Right atrium auricular region (tissue), 2 donors: ENCODE measurements at places on chromosomes 16 and 17.
A peak's percentile ranks its signal among the peaks of the same experiment; 100 is the strongest.

DNA sequence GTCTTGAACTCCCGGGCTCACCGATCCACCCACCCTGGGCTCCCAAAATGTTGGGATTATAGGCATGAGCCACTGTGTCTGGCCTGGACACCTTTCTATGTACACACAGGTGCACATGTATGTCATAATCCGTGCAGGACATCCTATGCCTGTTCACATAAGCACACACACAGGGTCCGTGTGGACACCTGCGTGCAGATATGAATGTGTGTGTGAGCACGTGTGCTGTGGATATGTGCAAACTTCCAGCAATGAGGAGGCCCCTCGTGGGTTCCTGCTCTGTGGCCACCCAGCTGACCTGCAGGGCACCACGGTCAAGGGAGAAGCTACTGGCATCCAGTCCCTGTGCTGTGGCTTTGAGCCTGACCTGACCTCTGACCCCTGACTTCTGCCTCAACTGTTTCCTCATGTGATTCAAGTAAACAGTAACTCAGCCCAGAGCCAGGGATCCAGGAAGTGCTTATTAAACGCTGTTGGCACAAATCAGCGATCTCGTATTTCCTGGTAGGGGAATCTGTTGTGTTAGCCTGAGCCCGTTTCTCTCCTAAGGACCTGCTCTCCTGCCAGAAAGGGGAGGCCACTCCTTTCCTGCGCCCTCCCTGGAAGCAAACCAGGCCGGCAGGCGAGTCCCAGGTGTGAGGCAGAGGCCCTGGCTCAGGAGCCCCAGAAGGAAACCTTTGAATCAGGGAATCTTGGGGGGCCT, 6.5 kb downstream of the CPNE7 start:
- H3K4me3 ChIP-seq: no peak overlapping the region
- no peaks in the 10 kb centered on the region for H3K36me3 ChIP-seq
- H3K27ac ChIP-seq: no peak overlapping the region
- H3K4me1 ChIP-seq: no peaks in the 10 kb centered on the region

- H3K4me1 ChIP-seq: no peaks in the 10 kb centered on the region
- peak overlapping the region; percentile 95 for H3K27ac ChIP-seq
- no peaks in the 10 kb centered on the region for H3K36me3 ChIP-seq
- H3K27me3 ChIP-seq: no peaks in the 10 kb centered on the region
Measured at GRCh38 chr16:67846063-67846319, 742 bp upstream of the NUTF2 start.

DNA sequence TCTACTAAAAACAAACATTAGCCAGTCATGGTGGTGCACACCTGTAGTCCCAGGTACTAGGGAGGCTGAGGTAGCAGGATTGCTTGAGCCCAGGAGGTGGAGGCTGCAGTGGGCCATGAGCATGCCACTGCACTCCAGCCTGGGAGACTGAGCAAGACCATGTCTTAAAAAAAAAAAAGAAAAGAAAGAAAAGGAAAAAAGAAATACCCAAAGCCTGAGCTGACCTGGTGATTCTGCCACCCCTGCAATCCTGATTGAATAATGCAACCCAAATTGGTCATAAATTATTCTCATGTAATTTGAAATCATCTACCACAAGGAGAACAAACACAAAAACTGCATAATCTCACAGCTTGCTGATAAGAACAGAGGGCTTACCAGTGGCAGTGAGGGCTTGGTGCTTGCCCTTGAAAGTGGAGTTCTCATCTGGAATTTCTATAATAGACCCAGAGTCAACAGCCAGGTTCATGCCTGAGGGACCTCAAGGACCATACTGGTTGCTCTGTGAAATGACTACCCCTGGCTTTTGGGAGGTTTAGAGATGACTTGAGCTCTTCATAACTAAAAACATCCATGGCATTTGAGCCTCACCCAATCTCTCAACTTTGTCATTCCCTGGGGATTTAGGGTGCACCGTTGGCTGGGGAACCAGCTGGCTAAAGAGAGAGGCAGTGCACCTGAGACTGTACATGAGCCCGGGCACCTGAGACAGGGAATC, 35.4 kb upstream of the TMC5 start:
- H3K27me3 ChIP-seq: no peaks in the 10 kb centered on the region
- DNase-seq: no peak
- H3K27ac ChIP-seq: no peak overlapping the region
- H3K4me3 ChIP-seq: no peak overlapping the region
- no peaks in the 10 kb centered on the region for H3K36me3 ChIP-seq

- peaks cover 43% of the 10 kb centered on the region for H3K4me1 ChIP-seq
- H3K27me3 ChIP-seq: no peaks in the 10 kb centered on the region
- no peak overlapping the region for H3K4me3 ChIP-seq
Measured at GRCh38 chr16:88764913-88765349, 20.1 kb downstream of the PIEZO1 start.

- H3K4me3 ChIP-seq: no peak overlapping the region
- no peaks in the 10 kb centered on the region for H3K4me1 ChIP-seq
- no peak overlapping the region for H3K27ac ChIP-seq
- no peaks in the 10 kb centered on the region for H3K27me3 ChIP-seq
Measured at GRCh38 chr16:24801761-24802302, 43.9 kb upstream of the SLC5A11 start.

DNA sequence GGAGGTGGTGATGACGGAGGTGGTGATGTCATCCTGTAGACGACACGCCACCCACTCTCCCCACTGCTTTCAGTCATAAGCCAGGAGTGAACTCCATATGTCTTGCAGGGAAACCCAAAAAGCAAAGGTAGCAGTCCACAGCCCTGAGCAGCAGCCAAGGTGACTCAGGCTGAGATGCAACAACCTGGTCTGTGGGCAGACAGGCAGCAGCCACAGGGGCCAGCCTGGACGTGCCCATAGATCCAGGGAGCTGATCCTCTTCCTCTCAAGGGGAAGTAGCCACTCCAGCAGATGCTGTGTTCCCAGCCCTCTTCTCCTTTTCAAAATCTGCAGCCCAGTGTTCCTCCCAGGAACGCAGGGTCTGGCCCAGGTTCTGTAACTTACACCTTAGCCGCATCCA, 17.3 kb upstream of the CIITA start:
- no peak for DNase-seq
- no peaks in the 10 kb centered on the region for H3K4me1 ChIP-seq
- no peak overlapping the region for H3K27ac ChIP-seq
- no peak overlapping the region for H3K4me3 ChIP-seq

GRCh38 chr17:78238823-78239488, 7.5 kb downstream of the TMEM235 start:
- no peaks in the 10 kb centered on the region for H3K27me3 ChIP-seq
- H3K27ac ChIP-seq: no peak overlapping the region
- H3K4me3 ChIP-seq: no peak overlapping the region
- no peaks in the 10 kb centered on the region for H3K4me1 ChIP-seq

- no peak for DNase-seq
- H3K36me3 ChIP-seq: no peaks in the 10 kb centered on the region
- H3K27ac ChIP-seq: no peak overlapping the region
- H3K4me1 ChIP-seq: no peaks in the 10 kb centered on the region
- no peak overlapping the region for H3K4me3 ChIP-seq
Measured at GRCh38 chr16:55754056-55754455, 78.8 kb downstream of the CES1 start.

- H3K27me3 ChIP-seq: no peaks in the 10 kb centered on the region
- no peak for DNase-seq
- H3K4me3 ChIP-seq: no peak overlapping the region
- H3K36me3 ChIP-seq: no peaks in the 10 kb centered on the region
- H3K27ac ChIP-seq: no peak overlapping the region
Measured at GRCh38 chr16:89761304-89761922, 40.1 kb downstream of the ZNF276 start.

- H3K4me3 ChIP-seq: no peak overlapping the region
- DNase-seq: peak; percentile 80
- no peak overlapping the region for H3K27ac ChIP-seq
- H3K4me1 ChIP-seq: no peaks in the 10 kb centered on the region
Measured at GRCh38 chr17:64306850-64307463, 43.9 kb upstream of the TEX2 start.
